ENCODE measurements at places on chromosomes 1 and 21.

GRCh38 chr21:37214952-37215351 is 52.2 kb downstream of the VPS26C start:
- DNase-seq: no peak

GRCh38 chr1:102435483-102435882 is 438.8 kb upstream of the OLFM3 start:
- no peak for DNase-seq

- no peak for DNase-seq
Observed at GRCh38 chr1:45458894-45459293, 32.1 kb downstream of the TESK2 start.

DNA sequence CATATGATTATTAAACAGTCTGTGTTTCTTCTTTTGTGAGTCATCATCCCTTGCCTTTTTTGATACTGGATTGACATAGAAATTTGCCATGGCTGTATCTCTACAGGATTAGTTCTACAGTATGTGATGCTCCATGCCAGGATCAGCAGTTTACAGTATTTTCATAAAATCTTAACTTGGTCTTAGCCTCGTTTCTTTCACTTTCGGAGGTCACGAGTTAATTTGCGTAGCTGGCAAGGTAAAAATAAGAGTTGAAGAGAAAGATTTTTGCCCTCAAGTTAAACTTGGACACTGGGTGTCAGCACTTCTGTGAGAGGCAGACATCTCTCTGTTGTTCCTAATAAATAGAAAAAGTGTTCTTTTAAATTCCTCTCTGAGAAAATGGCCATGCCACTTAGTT is 79.1 kb downstream of the CACNA1E start:
- no peak for DNase-seq

- DNase-seq: no peak
Observed at GRCh38 chr1:76254104-76255030, 179.8 kb downstream of the ST6GALNAC3 start.

GRCh38 chr1:204578867-204579664 is 62.9 kb downstream of the MDM4 start:
- no peak for DNase-seq

GRCh38 chr21:45972353-45972715 is 9.2 kb upstream of the COL6A1 start:
- no peak for DNase-seq

DNA sequence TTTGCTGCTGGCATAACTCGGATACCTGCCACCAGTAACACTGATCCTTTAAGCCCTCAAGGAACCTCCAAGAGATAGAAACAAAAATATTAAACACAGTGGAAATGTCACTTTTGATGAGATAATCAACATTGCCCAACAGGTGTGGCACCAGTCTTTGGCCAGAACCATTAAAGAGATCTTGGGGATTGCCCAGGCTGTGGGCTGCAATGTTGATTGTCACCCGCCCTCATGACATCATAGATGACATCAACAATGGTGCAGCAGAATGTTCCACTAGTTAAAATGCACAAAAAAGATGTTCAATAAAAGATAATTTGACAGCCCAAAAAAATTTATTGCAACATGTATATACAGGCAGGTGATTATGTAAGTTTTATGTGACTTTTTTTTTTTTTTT is 20.2 kb upstream of the ZMYM1 start:
- DNase-seq: no peak

GRCh38 chr1:77925956-77926355 is 37.5 kb downstream of the NEXN start:
- DNase-seq: no peak

DNA sequence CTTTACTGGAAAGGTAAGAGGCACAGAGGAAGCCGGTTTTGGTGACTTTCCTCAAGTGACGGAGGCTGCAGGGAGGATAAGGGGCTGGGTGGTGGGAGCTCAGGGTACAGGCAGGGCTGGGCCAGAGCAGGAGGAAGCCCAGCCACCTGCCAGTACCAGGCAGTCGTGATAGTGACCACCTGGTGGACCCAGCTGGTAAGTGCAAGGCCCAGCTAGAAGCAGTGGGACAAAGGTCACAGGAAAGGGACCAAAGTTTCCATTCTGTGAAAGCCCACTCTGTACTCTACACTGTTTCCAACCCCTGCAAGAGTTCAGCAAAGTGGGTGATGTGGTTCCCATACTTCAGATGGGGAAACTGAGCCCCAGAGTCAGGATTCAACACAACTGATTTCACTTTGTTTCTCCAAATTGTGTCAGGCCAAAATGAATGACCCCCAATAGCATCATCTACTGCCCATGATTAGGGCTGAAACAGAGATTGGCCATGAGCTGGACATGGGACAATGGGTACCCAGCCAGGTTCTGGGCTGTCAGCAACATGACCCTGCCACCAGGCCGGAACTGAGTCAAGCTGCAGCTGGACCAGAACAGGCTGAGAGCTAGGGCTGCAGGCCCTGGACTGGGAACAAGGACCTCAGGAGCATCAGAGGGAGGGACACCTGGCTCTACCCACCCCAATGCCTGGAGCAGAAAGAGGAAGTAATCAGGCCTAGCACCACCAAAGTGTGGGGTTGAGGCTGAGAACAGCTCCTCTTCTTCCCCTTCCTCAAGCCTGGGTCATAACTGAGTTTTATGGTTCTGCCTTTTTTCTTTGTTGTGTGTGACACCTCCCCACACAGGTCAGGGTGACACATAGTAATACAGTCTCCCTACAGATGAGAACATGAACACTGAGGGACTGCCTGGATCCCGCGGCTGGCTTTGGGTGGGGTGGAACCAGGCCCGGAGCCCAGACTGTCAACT is 50.2 kb downstream of the KCNN3 start:
- DNase-seq: peak; percentile 34
